Activated CD8-positive, alpha-beta memory T cell treated with anti-CD3 and anti-CD28 coated beads for 1 hour (primary cell): ENCODE measurements at places on chromosomes 3 and 15.

DNA sequence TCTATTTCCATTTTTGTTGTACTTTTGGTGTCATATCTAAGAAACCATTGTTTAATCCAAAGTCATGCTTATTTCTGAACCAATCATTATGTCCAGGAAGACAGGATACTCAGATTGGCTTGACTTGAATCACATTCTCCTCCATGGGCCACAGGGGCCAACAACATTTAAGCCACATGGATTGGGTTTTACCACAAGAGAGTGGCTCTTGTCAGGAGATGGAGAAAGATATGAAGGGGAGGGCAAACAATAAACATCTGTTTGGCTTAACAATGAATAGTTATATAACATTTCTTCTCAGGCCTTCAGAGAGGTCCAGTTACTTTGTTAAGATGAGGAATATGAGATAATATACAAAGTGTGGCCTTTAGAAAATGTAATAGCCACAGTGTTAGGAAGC, 44.6 kb downstream of the GXYLT2 start:
- no peak for DNase-seq

DNA sequence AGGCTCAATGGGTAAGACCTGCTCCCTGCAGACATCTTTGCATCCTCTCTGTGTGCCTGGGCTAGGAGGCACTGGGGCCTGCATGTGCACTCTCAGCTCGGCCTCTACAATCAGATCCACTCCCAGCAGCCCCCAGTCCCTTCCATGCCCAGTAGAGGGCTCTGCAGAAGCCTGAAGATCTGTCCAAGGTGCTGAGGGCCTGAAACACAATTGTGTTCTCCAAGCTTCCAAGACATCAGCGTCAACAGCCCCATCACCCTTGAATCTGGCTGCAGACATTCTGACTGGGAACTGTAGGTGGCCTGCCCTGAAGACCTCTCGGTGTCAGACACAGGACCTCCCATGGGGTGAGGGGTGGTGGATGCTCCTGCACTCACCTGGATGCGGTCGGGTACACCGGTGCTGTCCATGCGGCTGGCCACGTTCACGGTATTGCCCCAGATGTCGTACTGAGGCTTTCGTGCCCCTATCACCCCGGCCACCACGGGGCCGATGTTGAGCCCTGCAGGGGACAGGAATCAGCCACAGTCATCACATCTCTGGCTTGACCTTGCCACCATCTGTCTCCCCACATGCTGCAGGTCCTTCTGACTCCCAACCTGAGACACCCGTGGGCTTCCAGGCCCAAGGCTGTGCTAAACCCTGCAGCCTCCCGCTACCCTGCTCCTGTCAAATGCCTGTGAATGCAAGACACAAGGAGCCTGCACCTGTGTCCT, 84.7 kb downstream of the SEC22A start:
- DNase-seq, result no peak

- DNase-seq, result no peak
Observed at GRCh38 chr3:45489730-45490309, 101.4 kb downstream of the LARS2 start.

DNA sequence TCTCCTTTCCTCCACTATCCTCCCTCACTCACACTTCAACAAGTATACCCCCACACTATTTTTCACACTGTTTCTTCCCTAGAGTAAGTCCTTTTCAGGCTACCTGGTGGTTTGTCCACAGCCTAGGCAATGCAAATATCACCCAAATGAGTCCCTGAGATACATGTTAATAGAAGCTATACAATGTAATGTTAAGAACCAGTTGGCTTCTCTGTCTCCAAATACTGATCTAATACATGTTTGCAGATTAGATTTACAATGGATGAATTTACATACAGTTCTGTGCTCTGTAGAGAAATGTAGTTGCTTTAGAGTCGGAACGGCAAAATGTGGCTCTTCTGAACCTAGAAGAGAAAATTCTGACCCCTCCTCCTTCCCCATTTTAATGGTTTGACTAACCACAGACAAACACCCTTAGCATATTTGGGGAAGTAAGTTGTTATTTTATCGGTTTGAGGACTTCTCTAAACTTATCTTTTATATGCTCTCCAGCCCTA, 63.6 kb upstream of the MBNL1 start:
- DNase-seq, result no peak

GRCh38 chr3:23826382-23827064, 20.8 kb downstream of the UBE2E1 start:
- DNase-seq, result no peak

DNA sequence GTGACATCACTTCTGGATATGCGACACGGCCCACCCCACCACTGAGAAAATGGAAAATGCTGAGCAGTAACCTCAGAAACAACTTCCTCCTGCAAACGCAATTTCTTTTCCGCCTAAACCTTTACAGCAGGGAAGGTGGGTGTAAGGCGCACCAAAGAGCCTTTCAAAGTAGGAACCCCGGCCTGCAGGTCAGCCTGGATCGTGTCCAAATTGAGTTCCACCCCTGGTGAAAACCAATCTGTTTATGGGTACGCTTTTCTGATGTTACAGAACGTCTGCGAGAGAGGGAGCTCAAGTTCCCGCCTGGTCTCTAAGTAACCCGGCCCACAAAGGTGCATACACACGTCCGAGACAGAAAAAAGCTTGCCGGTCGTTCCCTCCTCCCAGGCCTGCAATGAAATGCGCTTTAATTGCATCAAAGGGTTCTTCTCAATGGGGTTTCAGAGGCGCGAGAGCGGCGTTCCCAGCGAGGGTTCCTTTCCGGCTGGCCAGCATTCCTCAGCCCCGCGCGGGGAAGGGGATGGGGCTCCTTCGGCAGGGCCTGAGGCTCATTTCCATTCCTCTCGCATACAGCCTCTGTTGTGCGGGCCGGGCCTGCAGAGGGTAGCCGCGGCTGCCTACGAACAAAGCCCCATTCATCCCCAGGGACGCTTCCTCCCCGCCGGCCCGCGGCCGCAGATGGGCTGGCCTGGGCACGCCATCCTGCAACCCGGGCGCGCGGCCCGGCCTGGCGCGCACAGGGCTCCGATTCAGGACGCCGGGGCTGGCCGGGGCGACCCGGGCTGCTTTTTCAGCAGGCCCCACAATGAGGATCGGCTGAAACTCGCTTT, 138.1 kb downstream of the TMCO5A start:
- no peak for DNase-seq

- peak; percentile 8 for DNase-seq
Observed at GRCh38 chr3:17023006-17023664, 138.4 kb downstream of the PLCL2 start.

- no peak for DNase-seq
Observed at GRCh38 chr3:72951259-72951722, 45.3 kb upstream of the PPP4R2 start.

- no peak for DNase-seq
Observed at GRCh38 chr3:42300778-42301177, 34.8 kb upstream of the CCK start.

- no peak for DNase-seq
Observed at GRCh38 chr3:77262361-77262760, 222.5 kb downstream of the ROBO2 start.

DNA sequence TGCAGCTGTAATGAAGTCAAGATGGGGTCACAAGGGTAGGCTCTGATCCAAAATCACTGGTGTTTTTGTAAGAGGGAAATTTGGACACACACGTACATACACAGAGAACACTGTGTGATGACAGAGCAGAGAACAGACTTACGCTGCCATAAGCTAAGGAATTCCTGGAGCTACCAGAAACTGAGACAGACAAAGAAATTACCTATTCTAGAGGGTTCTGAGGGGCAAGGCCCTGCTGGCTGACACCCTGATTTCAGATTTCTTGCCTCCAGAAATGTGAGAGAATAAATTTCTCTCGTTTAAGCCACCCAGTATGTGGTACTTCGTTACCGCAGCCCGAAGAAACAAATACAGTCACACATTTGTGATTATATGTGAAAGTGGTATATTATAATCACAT, 24.8 kb downstream of the CBLB start:
- DNase-seq, result no peak

DNA sequence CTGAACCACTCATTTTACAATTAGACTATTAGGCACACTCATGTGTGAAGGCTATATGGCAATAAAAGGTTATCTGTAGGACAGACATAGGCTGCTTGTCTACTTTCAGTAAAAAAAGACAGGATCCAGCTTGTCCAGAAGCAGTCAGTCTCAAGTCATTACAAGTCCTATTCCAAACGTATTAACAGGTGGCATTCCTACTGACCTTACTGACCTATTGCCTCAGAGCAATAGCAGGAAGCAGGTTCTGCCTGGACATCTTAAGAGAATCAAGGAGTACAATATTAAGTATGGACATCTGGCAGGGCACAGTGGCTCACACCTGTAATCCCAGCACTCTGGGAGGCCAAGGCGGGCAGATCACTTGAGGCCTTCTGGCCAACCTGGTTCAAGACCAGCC, 7.0 kb downstream of the CMTM6 start:
- no peak for DNase-seq

- DNase-seq, result no peak
Observed at GRCh38 chr3:34200576-34200975, 402.1 kb downstream of the PDCD6IP start.

GRCh38 chr15:94744080-94744793, 512.9 kb downstream of the MCTP2 start:
- DNase-seq, result no peak

DNA sequence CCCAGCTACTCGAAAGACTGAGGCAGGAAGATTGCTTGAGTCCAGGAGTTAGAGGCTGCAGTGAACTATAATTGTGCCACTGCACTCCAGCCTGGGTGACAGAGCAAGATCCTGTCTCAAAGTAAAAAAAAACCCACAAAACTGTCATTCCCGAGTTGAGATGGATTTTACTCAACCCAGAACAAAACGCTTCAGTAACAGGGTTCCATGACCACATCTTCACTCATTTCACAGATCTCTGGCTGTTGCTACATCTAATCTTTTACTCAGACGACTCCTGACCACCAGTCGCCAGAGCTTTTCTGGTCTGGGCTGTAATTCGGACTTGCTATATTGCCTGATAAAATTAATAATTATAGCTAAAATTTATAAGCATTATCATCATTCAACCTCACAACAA, 2.4 kb downstream of the DRD3 start:
- DNase-seq, result no peak

GRCh38 chr3:178137831-178138230, 398.4 kb upstream of the KCNMB2 start:
- DNase-seq, result no peak

DNA sequence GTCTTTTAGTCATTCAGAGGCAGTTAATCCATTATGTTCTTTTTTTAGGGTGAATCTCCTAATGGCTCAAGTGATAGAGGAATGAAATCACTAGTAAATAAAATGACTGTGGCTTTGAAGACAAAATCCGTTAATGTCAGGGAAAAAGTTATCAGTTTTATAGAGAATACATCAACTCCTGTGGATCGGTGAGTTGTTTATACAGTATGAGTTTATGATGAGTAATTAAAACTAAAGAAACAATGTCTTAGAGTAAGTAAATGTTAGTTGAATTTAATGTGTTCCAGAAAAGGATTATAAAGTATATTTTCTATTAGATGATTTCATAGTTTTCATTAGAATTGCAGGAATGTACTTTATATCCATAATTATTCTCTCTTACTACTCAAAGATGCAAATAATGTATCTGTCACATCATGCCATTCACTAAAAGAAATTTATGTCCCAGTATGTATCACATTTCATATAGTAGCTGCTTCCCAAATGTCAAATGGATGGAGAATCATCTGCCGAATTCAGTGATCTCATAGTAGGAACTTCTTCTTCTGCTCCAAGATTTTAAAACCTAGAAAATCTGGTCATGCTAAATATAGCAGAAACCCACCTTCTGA, 24.1 kb upstream of the NIT2 start:
- DNase-seq, result no peak

DNA sequence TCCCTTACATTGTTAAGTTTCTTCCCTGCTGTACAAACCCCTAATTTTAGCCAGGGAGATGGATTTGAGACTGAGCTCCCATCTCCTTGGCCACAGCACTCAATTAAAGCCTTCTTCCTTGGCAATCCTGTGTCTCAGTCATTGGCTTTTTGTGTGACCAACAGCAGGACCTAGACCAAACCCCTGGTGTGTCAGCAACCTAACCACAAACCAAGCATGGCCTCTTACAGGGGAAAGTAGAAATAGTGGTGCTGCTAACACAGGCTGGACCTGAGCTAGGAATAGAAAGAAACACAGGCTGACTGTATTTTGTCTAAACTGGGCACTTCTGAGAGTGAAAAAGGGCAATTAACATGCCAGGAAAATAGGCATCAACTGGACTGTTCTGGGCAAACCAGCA, 37.9 kb downstream of the PPCDC start:
- DNase-seq, result no peak

- DNase-seq, result no peak
Observed at GRCh38 chr3:150319900-150320299, 88.2 kb upstream of the TSC22D2 start.

- no peak for DNase-seq
Observed at GRCh38 chr3:128348805-128349531, 117.7 kb downstream of the DNAJB8 start.

- DNase-seq, result peak; percentile 60
Observed at GRCh38 chr15:41621200-41622193, 38.7 kb upstream of the MGA start.

GRCh38 chr15:25684521-25685431, 178.4 kb downstream of the ATP10A start:
- DNase-seq, result no peak

DNA sequence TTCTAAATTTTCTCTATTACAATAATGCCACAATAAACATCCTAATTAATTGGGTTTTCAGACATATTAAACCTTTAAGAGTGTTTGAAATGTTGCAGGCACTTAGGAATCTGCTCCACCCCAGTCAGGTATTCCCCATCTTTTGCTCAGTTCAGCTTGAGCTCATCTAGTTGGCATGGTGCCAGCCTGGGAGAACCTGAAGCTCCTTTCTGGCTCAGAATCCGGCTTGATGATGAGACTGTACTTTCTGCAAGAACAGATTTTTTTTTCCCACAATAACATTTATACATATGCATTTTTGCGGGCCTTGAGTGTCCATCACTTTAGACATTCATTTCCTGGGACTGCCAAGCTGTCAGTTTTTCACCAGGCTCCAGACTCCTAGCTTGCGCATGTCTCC, 7.7 kb upstream of the OXSR1 start:
- DNase-seq, result no peak

DNA sequence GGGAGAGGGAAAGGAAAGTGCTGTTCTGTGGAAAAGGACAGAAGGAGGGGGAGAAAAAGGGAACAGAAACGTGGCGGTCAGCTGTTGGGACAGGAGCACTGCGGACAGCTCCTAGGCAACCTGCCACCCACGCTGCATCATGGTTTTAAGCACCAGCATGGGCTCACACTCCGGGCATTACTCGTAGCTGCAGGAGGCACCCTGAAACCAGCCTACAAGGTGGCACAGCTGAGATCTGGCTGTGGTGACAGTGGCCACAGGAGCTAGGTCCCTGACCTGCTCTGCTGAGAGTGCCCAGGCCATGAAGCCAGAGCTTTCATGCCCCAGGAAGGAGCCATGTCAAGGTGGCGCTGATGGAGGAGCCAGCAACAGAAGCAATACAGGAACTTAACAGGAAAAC, 161.4 kb upstream of the ST8SIA2 start:
- DNase-seq, result no peak

DNA sequence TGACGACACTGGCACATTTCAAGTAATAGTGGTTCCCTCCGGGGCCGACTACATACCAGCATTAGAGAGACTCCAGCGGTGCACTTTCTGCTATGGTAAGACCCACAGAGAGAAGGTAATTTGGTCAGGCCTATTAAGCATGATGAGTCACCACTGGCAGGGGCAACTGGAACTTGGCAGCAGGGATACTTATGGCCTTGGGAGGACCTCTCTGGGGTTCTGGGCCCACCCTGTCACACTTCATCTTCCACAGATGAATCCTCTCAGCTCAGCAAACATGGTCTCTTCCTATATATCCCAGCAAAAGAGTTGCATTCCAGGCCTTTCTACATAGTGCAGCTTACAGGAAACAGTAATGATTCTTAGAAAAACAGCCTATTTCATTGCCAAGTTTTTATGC, 88.0 kb downstream of the PIK3R4 start:
- DNase-seq, result no peak
